ENCODE measurements at places on chromosomes 16 and 17.
A peak's percentile ranks its signal among the peaks of the same experiment; 100 is the strongest.

- DNase-seq, result no peak
Measured at GRCh38 chr17:48510761-48511604, 19.8 kb downstream of the HOXB1 start.

DNA sequence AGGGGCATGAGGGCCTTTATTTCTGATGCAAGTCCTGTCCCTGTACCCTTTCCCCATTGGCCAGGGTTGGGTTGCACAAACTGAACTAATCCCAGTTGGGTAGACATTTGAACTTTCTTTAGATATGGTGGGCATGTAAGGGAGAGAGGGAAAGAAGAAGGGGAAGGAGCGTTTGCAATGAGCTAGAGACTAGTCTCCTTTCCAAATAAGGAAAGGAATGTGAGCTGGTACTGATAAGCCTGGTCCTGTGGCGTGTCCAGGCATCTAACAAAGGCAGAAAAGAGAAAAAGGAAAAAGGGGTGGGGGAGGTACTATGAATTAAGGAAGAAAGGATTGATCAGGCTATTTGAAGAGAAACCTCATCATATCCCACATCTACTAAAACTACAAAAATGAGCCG is 20.3 kb downstream of the CHMP6 start:
- DNase-seq, result peak; percentile 35

DNA sequence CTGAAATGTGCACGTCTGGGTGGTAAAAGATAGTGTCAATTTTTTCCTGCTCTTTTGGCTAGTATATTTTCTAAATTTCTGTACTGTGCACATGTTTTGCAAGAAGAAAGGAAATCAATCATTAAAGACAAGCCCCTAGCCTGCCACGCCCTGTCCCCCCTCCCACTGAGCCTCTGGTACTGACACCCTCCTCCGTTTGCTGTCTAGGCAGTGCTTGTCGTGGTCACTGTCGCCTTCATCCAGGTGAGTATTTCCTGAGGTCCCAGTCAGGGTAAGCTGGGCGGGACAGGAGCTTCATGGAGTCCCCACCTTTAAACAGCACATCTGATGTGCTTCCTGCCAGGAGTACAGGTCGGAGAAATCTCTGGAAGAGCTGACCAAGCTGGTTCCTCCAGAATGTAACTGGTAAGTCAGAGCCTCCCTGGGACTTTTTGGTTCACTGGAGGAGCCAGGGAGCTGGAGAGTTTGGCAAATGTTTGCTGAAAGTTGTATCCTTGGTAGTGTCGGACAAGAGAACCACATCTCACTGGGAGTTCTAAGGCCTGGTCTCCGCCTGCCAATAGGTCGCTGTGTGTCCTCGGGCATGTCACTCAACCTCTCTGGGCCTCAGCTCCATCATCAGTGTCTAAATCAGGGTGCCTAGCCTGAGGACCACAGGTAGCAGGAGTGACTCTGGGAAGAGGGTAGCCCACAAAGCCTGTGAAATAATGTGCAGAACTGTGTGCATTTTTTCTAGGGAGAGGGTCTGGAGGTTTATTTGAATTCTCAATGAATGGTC is 42.2 kb downstream of the ATP2C2 start:
- no peak for DNase-seq

- DNase-seq, result peak; percentile 9
Measured at GRCh38 chr16:24900230-24900629, 54.5 kb downstream of the SLC5A11 start.

DNA sequence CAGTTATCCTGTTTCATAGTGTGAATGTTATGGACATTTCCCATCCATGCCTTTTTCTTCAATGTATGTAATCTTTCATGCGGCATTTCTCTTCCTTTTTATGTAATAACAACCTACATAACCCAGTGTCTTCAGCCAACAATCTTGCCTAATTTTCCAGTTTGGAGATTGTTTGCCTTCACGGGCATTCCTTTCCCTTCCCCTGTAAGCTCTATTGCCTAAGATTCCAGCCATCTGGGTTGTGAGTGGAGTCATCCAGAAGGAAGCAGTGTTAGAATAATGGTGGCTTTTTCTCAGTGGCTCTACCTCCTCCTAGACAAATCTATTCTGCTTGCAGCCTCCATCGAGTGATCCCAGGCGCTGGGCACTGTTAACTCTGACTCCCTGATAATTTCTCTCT is 22.3 kb downstream of the SYCE1L start:
- DNase-seq, result no peak

DNA sequence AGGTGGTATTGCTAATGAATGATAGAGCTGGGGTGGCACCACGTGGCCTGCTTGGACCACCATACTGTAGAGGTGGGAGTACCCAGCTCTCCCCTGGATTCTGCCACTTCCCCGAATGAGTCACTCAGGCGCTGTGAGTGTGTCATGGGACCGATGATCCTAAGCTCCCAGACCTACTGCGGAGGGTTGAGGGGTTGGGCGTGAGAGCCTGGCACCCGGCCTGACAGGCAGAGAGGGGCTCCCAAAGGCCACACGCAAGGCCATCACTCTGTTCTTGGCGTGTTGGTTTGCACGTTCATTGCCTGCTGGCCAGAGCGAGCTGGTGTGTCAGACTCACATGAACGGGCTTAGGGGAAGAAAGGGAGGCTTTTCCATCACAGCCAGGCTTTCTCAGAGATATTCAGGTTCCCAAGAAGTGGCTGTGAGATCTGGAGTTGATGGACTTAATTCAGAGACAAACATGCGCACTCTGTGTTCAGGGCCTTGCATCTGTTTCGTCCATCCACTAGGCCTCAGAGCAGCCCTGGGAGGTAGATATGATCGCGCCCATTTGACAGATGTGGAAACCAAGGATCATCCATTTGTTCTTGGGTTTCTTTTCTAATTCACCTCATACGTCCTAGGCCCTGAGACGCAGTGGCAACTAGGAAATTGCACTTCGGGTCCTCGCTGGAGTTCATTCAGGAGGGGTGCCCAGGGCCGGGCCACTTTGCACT is 41.4 kb downstream of the CMIP start:
- no peak for DNase-seq

DNA sequence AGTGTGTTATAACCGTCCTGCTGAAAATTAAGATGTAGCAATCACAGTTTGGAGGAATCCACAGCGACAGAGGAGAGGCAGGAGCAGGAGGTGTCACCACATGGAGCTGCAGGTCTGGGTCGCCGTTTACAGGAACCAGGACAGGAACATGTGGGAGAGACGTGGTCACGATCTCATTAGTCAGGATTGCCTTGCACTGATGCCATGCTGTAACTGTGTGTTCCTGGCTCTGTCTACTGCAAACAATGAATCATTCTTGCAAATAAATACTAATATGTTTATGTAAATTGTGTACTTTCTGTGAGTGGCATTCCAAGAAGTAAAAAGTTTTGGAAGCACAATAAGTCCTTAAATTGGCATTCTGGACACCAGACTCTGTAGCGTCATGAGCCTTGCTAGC is 271.8 kb downstream of the CPPED1 start:
- peak; percentile 16 for DNase-seq

GRCh38 chr16:2076072-2076865 is 28.5 kb downstream of the TSC2 start:
- no peak for DNase-seq

GRCh38 chr17:47225911-47226688 is 17.0 kb downstream of the MYL4 start:
- DNase-seq, result peak; percentile 31

GRCh38 chr16:86353948-86354347 is 156.4 kb upstream of the FOXF1 start:
- no peak for DNase-seq

DNA sequence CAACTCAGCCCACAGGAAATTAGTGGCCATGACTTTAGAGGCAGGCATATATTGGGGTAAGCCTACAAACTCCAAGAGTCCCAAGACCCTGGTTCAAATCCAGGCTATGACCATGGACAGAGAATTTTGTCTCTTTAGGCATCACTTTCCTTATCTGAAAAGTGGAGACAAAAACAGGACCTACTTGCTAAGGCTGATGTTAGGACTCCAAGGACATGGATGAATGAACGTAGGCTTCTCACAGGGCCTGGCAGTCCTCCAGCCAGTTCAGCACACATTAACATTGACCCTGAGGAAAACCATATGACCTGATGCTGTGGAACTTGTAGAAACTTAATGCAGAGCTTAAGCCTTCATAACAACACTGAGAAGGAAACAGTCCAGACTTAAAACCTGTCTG is 1.4 kb downstream of the FKBP10 start:
- peak; percentile 52 for DNase-seq

DNA sequence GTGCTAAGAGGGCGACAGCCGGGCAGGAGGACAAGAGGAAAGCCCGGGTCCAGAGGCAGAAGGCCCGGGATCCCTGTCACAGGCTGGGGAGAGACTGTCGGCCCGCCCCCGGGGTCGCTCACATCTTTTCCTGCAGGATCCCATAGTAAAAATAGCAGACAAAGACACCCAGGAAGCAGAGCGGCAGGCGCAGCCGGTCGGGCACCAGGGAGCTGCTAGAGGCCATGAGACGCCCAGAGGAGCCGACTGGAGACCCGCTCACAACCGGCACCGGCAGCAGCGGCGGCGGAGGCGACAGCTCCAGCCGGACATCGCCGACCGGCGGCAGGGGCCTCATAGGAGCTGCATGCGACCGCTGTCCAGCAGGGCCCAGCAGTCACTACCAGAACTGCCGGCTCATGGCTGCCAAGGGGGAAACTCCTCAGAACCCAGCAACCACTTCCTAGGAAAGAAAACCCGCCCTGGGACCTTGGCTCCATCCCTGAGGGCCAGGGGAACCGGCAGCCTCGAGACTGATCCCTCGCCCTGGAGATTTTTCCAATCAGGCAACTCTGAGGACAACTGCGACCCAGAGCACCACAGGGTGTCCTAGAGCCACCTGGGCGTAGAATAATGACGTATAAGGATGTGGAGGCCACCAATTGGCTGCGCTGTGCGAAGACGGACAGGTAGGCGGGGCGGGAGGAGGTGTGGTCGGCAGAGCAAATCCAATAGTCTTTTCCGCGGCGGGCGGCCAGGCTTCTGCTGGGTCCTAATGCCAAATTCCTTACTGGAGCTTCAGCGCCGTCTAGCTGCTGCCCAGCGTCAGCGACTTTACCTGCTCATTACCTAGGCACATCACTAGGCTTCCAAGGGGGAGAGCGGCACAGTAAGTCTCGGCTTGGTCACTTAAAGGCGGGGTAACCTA is at the start of gene SLC35B1:
Gene SLC35B1 (minus strand): TSS at position 357 of the 907 bp plus-strand sequence. CDS start 131 bp downstream, at position 226.
- peak; percentile 99 for DNase-seq

DNA sequence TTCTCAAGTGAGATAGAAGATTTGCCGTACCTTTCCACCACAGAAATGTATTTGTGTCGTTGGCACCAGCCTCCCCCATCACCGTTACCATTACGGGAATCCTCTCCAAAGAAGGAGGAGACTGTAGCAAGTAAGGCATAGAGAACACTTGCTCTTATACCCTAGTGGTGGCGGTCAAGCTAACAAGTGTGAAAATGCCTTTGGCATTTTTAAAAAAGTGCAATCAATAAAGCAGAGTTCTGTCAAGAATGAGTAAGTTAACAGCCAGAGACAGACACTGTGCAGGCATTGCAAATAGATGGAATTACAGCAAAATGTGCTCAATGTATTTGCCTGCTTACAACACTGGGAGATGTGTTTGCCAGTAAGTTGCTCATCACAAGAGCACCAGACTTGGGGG is 7.7 kb downstream of the MSL1 start:
- no peak for DNase-seq

- DNase-seq, result no peak
Measured at GRCh38 chr16:75317532-75317931, 66.1 kb upstream of the BCAR1 start.

- DNase-seq, result peak; percentile 56
Measured at GRCh38 chr17:33049781-33050414, 58.3 kb downstream of the SPACA3 start.

DNA sequence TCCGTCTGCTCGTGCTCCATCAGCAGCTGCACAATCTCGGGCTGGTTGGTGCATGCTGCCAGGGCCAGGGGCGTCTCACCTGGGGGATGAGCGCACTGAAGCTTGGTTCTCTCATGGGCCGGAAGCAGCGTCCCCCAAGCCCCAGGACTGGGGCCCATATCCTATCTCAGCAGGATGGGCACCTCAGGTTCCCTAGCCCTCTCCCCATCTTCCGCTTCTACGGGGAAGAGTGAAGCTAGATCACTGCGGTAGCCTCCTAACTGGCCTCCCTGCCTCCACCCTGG is 24.8 kb downstream of the TRPV3 start:
- DNase-seq, result no peak

GRCh38 chr17:57966875-57967274 is 11.7 kb upstream of the CUEDC1 start:
- no peak for DNase-seq

DNA sequence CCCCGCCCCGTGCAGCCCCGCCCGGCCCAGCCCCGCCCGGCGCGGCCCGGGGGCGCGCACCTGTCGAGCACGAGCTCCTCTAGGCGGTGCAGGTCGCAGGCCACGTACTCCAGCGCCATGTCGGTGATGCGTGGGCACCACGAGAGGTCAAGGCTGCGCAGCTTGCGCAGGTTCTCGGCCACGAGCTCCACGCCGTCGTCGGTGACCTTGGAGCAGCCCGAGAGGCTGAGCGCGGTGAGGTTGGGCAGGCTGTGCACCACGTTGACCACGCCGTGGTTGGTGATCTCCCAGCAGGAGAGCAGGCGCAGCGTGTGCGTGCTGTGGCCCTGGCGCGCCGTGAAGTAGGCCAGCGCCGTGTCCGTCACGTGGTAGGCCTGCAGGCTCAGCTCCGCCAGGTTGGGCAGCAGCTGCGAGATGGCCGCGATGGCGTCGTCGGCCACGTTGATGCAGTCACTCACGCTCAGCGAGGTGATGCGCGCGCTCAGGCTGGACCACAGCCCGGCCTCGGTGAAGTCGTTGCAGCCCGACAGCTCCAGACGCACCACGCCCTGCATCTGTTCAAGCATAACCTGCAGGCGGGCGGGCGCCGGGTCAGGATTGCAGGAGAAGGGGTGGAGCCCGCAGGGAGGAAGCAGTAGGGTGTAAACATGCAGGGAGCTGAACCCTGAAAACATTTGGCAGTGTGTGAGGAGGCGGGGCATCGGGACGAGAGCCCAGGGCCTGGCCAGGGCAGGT is 5.3 kb upstream of the WDR24 start:
- DNase-seq, result no peak

DNA sequence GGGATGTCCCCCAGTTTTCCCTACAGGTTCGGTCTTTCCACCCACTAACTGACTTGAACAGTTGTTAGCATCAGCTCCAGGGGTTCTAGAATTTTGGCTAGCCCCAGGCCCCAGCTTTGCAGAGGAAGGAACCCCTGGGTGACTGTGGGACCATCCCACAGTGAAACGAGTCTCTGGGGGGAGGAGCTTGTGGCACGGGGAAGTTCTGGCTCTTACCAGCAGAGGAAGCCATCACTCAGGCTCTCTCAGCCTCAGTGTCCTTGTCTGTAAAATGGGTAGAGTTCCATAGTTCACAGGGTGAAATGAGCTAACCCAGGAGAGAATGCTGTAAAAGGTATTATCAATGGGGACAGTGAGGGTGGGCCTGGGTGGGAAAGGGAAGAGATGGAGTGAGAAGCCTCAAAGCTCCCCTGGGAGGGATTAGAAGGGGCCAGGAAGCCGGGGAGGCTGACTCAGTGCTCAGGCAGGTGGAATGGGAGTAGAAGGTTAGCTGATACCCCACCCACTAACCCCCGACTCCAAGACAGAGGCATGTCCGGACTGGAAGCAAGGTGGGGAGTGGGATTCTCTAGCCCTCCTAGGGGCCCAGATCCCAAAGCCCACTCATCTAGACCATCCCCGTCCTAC is 30.9 kb upstream of the CDC42EP4 start:
- peak; percentile 71 for DNase-seq

Measured in EH (cell line).